SK-N-SH (cell line): ENCODE measurements at places on chromosomes 16 and 17.
A peak's percentile ranks its signal among the peaks of the same experiment; 100 is the strongest.

GRCh38 chr17:49224198-49224996 lies 6.2 kb downstream of the PHOSPHO1 start:
- DNase-seq: peak; percentile 50

- no peak for DNase-seq
Measured at GRCh38 chr16:8512941-8513624, 77.2 kb downstream of the TMEM114 start.

DNA sequence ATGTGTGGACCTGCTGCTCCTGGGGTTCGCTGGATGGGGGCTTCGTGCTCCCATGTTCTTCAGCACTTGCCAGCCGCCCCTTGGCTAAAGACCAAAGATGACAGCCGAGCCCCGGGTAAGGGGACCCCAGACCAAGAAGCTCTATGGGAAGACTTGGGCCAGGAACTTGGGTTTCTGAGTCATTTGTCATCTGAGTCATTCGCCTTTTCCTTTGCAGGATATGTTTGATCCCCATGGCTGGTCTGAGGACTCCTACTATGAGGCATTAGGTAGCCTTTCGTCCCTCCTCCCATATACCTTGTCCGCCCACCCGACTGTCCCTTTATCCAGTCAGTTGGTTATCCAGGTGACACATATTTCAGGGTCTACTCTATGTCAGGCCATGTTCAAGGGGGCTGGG lies 17.7 kb upstream of the ITGB4 start:
- no peak for DNase-seq

- DNase-seq: peak; percentile 79
Measured at GRCh38 chr16:85445779-85446222, 167.3 kb upstream of the GSE1 start.
